Left lung (tissue), 14 donors: ENCODE measurements at places on chromosomes 2 and 18.

GRCh38 chr2:239674981-239675825 is 274.4 kb upstream of the HDAC4 start:
- H3K4me3 ChIP-seq = no peak overlapping the region
- no peaks in the 10 kb centered on the region for H3K27me3 ChIP-seq
- DNase-seq = no peak
- H3K36me3 ChIP-seq = no peaks in the 10 kb centered on the region
- H3K27ac ChIP-seq = no peak overlapping the region

DNA sequence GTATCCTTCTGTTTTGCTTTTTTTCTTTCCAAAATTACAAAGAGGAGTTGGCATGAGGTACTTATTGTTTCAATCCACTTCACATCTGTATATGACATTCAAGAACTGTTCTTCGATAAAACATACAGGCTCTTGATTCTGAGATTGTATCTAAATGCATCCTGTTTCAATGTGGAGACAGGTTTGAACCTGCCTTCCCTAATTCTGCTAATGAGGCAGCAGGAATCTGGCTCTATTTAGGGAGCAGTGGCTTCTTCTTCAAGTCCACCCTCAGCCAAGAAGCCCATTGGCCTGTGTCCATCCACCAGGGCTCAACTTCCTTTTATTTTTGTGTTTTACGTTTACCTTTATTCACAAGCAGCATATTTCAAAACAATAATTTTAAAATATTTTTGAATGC is 84.8 kb upstream of the PIK3C3 start:
- no peaks in the 10 kb centered on the region for H3K36me3 ChIP-seq
- H3K27me3 ChIP-seq = no peaks in the 10 kb centered on the region
- no peak overlapping the region for H3K27ac ChIP-seq
- H3K4me3 ChIP-seq = no peak overlapping the region

GRCh38 chr2:232026910-232027309 is 65.4 kb downstream of the DIS3L2 start:
- H3K27me3 ChIP-seq = no peaks in the 10 kb centered on the region
- H3K4me3 ChIP-seq = no peak overlapping the region
- no peaks in the 10 kb centered on the region for H3K4me1 ChIP-seq
- no peak for DNase-seq

DNA sequence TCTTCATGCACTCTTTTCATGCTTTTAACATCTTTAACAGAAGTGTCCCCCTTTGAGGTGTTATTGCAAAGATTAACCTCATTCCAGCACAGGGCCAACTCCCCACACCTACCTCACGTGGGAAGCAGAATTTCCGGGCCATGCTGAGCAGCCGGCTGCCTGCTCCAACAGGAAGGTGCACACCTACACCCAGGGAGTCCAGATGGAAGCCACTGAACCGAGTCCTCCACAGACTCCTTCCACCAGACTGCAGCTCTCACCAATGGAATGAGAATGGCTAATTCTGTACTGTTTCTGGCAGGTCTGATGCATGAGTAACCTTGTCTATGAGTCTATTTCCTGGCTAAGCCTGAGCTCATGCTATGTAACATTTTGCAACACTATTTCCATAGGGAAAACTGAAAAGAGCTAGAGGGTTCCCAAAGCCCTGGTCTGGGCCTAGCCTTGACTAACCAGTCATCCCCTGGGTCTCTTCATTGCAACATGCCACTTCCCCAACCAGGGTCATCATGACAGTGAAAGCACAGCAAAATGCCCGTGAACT is 11.0 kb downstream of the ERFE start:
- H3K36me3 ChIP-seq = peaks cover 81% of the 10 kb centered on the region
- DNase-seq = no peak
- H3K27me3 ChIP-seq = peaks cover 7% of the 10 kb centered on the region
- no peaks in the 10 kb centered on the region for H3K4me1 ChIP-seq

DNA sequence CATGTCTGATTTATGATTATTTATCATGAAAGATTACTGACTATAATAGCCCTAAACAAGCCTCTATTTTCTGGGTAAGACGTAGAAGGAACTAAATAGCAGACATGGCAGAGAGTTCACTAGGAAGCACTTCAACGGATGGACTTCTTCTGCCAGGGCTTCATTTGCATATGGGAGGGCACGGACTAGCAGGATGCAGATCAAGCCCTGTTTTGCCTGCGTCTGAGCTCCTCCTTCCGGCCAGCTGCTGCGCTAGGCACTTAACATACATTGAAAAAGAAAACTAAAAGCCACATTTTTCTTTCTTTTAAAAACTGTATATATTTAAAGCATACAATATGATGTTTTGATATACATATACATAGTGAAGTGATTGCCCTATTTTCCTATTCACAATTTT is 340.0 kb upstream of the MEX3C start:
- H3K27ac ChIP-seq = no peak overlapping the region
- H3K36me3 ChIP-seq = no peaks in the 10 kb centered on the region
- H3K4me3 ChIP-seq = no peak overlapping the region
- H3K27me3 ChIP-seq = no peaks in the 10 kb centered on the region
- H3K4me1 ChIP-seq = no peaks in the 10 kb centered on the region

DNA sequence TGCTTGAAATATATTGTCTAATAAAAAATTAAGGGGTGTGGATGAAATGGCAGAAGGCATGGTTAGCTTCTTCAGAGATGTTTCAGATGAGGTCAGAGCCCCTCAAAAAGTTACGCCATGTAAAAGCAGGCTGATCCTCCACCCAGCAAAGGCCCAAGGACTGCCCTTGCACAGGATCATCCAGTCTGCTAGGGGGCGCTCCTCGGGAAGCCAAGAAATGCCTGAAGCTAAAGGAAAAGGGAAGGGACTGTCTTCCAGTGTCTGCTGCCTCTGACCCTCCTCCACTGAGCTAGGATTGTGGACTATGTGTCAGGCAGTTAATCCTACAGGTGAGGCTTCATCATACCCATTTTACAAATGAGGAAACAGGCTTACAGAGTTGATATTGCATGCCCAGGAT is 33.8 kb upstream of the TEX51 start:
- no peak overlapping the region for H3K27ac ChIP-seq
- H3K4me3 ChIP-seq = no peak overlapping the region
- H3K36me3 ChIP-seq = no peaks in the 10 kb centered on the region
- no peaks in the 10 kb centered on the region for H3K4me1 ChIP-seq
- DNase-seq = no peak

GRCh38 chr2:11101430-11101829 is 53.8 kb upstream of the SLC66A3 start:
- H3K36me3 ChIP-seq = no peaks in the 10 kb centered on the region
- no peaks in the 10 kb centered on the region for H3K27me3 ChIP-seq
